ENCODE measurements at places on chromosomes 7 and 10.

GRCh38 chr7:16271355-16271915 lies 149.9 kb downstream of the CRPPA start:
- H3K27ac ChIP-seq, result no peak overlapping the region
- H3K4me1 ChIP-seq, result peaks cover 7% of the 10 kb centered on the region
- H3K27me3 ChIP-seq, result no peaks in the 10 kb centered on the region
- H3K36me3 ChIP-seq, result no peaks in the 10 kb centered on the region
- no peak for ATAC-seq
- H3K4me3 ChIP-seq, result no peak overlapping the region

DNA sequence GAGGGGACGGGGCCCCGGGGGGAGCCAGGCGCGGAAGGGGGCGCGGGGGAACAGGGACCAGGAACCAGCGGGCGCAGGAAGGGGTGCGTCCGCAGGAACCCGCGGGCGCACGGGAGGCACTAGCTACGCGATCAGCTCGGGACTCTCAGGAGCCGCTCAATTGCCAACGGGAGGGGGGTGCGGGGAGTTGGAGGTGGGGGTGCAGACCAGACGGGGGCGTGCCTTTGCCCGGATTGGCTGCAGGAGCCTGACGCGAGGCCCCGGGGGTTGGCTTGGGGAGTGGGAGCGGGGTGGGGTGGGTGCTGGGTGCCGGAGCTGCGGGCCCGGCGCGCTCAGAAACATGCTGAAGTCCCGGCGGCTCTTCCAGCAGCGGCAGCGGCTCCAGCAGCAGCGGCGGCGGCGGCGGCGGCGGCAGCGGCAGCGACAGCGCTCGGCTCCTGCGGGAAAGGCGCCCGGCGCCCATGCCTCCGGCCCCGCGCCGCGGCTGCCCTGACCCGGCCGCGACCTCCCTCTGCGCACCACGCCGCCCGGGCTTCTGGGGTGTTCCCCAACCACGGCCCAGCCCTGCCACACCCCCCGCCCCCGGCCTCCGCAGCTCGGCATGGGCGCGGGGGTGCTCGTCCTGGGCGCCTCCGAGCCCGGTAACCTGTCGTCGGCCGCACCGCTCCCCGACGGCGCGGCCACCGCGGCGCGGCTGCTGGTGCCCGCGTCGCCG lies at the start of gene ADRB1:
Gene ADRB1, plus strand, starts transcription at position 335 of the 715 bp plus-strand sequence. Its CDS starts 267 bp downstream, at position 602.
- H3K36me3 ChIP-seq, result peaks cover 8% of the 10 kb centered on the region
- H3K4me1 ChIP-seq, result peaks cover 31% of the 10 kb centered on the region
- peak within 1 kb of the TSS; percentile 77 for H3K27ac ChIP-seq

DNA sequence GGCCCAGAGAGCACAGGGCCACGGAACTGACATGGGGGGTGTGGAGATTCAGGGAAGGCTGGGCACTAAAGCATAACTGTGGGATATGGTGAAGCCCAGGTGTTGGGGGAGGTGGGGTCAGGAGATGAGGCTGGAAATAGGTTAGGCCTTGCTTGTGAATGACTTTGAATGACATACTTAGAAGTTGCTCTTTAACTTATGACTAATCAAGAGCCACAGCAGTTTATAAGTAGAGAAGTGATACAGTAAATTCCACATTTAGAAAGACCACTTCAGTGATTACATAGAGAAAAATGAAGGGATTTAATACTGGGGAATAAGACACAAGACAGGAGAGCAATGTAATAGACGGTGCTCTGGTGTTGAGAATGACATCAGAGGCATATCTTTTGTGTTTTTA lies 120.8 kb upstream of the SEC61G start:
- H3K27ac ChIP-seq, result no peak overlapping the region
- H3K27me3 ChIP-seq, result no peaks in the 10 kb centered on the region
- H3K36me3 ChIP-seq, result no peaks in the 10 kb centered on the region
- ATAC-seq, result no peak
- H3K4me3 ChIP-seq, result no peak overlapping the region

GRCh38 chr7:24279512-24279911 lies 4.5 kb upstream of the NPY start:
- no peak overlapping the region for H3K27ac ChIP-seq
- H3K4me1 ChIP-seq, result peaks cover 12% of the 10 kb centered on the region
- H3K36me3 ChIP-seq, result no peaks in the 10 kb centered on the region
- no peak for ATAC-seq

DNA sequence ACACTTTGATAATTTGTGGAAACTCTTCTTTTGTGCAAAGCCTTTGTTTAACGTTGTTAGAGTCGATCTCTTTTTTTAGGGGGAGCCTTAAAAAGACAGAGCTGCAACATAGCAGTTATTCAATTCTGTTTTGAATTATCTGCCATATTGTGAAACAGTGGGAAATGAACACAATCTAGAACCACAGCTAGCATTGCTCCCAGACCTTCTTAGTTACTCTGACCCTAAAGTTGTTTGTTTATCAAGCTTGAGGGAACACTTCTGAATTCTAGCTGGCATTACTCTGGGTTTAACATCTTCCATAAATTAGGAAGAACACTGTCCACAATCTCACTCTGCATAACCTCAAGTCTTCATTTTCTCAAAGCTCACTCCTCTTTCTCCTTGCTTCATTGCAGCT lies 217.7 kb downstream of the PRKG1 start:
- H3K4me3 ChIP-seq, result no peak overlapping the region
- H3K27me3 ChIP-seq, result no peaks in the 10 kb centered on the region
- H3K27ac ChIP-seq, result no peak overlapping the region
- no peaks in the 10 kb centered on the region for H3K36me3 ChIP-seq
- no peak for ATAC-seq

- H3K27me3 ChIP-seq, result no peaks in the 10 kb centered on the region
- no peak for ATAC-seq
- no peak overlapping the region for H3K27ac ChIP-seq
These were observed 53.1 kb downstream of the OSBPL3 start for GRCh38 chr7:24926623-24927524.

- peaks cover 73% of the 10 kb centered on the region for H3K27me3 ChIP-seq
- no peaks in the 10 kb centered on the region for H3K4me1 ChIP-seq
- no peak for ATAC-seq
- H3K36me3 ChIP-seq, result no peaks in the 10 kb centered on the region
These were observed 237.7 kb downstream of the WDR37 start for GRCh38 chr10:1293636-1294435.

GRCh38 chr10:61448841-61449600 lies 4.2 kb downstream of the TMEM26 start:
- H3K4me1 ChIP-seq, result peaks cover 17% of the 10 kb centered on the region
- no peaks in the 10 kb centered on the region for H3K36me3 ChIP-seq
- no peak for ATAC-seq
- no peak overlapping the region for H3K27ac ChIP-seq

DNA sequence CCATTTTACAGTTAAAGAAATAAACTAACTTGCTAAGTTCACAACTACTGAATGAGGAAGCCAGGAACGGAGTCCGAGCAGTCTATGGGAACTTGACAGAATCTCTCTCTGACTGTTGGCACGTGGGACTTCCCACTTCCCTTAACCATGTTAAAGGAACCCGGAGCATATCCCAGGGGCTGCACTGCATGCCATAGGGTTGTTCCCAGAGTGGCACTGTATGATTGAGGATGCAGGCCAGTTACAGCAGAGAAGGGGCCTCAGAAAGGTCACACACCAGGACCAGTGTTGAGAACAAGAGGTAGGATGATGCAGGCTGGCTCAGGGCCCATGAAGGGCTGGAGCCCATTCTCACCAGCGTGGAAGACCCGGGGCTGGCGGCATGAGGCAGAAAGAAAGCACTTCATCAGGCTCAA lies 201.8 kb downstream of the NSUN6 start:
- no peak overlapping the region for H3K4me3 ChIP-seq
- H3K27me3 ChIP-seq, result peaks cover 11% of the 10 kb centered on the region
- H3K4me1 ChIP-seq, result no peaks in the 10 kb centered on the region

DNA sequence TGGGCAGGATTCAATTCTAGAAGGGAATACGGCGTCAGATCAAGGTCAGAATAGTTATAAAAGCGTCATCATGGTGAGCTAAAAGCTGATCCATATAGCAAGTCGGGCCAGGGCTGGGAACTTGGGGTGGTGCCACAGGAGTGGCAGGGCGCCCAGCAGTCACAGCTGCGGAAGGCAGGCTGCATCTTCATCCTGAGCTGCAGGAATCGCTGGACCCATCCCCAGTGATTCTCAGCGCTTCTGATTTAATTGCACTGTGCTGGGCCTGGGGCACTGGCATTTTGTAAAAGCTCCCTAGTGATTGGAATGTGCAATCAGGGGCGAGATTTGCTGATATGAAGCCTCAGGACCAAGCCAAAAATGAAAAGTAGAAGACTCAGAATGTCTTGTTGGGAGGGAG lies 135.3 kb downstream of the CTTNBP2 start:
- H3K27me3 ChIP-seq, result peaks cover 10% of the 10 kb centered on the region
- ATAC-seq, result no peak
- H3K27ac ChIP-seq, result no peak overlapping the region
- H3K4me3 ChIP-seq, result no peak overlapping the region

DNA sequence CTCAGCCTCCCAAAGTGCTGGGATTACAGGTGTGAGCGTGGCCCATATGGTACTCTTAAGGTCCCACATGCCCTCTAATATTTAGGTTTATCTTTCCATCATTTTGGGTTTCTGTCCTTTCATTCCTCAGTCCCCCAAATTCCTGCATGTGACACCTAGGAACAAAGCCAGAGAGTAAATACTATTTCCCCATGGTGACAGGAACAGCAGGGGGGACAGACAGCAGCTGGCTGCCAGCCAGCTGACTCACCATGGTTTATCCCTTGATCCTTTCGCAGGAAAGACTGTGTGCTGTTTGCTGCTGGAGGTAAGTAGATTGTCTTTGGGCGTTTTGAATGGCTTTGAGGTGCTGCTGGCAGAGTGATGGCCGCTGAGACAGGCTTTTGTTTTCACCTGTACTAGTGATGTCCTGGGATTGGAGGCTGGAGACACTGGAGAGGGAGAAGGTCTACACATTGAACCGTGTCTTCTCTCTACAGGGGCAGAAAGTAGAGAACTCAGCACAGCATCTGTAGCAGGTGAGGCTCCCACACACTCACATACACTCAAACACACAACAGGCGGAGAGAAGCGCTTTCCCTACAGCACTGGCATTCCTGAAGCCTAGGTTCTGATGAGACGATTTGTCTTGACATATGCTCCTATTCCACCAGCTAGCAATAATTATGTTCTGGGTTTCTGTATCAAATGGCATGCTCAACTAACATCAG lies 83.7 kb upstream of the EFCAB10 start:
- H3K4me3 ChIP-seq, result no peak overlapping the region
- no peaks in the 10 kb centered on the region for H3K27me3 ChIP-seq
- H3K36me3 ChIP-seq, result peaks cover 46% of the 10 kb centered on the region
- ATAC-seq, result no peak
- H3K4me1 ChIP-seq, result peaks cover 16% of the 10 kb centered on the region
- no peak overlapping the region for H3K27ac ChIP-seq

- H3K4me1 ChIP-seq, result no peaks in the 10 kb centered on the region
- H3K36me3 ChIP-seq, result no peaks in the 10 kb centered on the region
- peaks cover 9% of the 10 kb centered on the region for H3K27me3 ChIP-seq
- H3K4me3 ChIP-seq, result no peak overlapping the region
- no peak overlapping the region for H3K27ac ChIP-seq
These were observed 37.5 kb downstream of the PAPSS2 start for GRCh38 chr10:87696922-87697745.

- H3K4me1 ChIP-seq, result peaks cover 48% of the 10 kb centered on the region
- H3K27ac ChIP-seq, result no peak overlapping the region
- H3K4me3 ChIP-seq, result no peak overlapping the region
- peaks cover 58% of the 10 kb centered on the region for H3K27me3 ChIP-seq
- no peaks in the 10 kb centered on the region for H3K36me3 ChIP-seq
These were observed 15.2 kb upstream of the KAZALD1 start for GRCh38 chr10:101046332-101047238.

Data from stimulated activated memory B cell treated with anti-CD40 and anti-IgM and Interleukin-4, amounts not matched to agents 10 μg/mL and 1 μg/mL and 100 μg/mL, for 72 hours (primary cell).